Activated T-helper 2 cell treated with anti-CD3 and anti-CD28 coated beads, Interferon-gamma antibody, Interleukin-2, Interleukin-4, amounts not matched to agents 10 μg/mL and 5 μg/mL and 100 μg/mL, durations not matched to agents 14 hours and 24 hours and 36 hours (primary cell): ENCODE measurements at places on chromosomes 7 and 10.
A peak's percentile ranks its signal among the peaks of the same experiment; 100 is the strongest.

DNA sequence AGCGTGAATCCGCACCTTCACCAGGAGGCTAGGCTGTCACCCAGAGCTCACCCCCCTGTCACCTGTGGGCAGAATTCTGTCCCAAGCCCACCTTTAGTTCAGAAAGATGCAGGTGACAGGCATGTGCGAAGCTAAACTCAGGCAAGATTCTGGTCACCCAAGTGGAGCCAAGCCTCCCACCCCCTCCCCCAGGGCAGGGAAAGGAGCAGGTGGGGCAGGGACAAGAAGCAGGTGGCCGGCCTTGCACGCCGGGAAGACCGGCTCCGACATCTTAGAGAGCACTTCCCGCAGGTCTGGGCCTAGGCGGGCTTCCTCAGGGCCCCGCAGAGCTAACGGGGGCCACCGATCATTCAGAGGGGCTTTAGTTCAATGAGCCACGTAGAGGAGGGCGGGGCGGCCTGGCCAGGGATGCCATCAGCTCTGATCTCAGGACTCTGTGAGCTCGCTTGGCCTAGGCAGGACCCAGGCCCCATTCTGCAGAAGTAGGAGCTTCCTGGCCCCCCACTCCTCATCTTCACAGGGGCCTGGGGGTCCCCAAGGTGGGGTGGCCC lies 19.9 kb downstream of the UNCX start:
- no peaks in the 10 kb centered on the region for H3K4me1 ChIP-seq
- peaks cover 38% of the 10 kb centered on the region for H3K27me3 ChIP-seq

GRCh38 chr10:7788639-7789286 lies 786 bp downstream of the ATP5F1C start:
- no peaks in the 10 kb centered on the region for H3K27me3 ChIP-seq
- H3K36me3 ChIP-seq, result peaks cover 36% of the 10 kb centered on the region
- DNase-seq, result no peak
- H3K27ac ChIP-seq, result no peak overlapping the region

GRCh38 chr7:89232-90019 lies 102.9 kb upstream of the FAM20C start:
- H3K27ac ChIP-seq, result no peak overlapping the region
- H3K36me3 ChIP-seq, result no peaks in the 10 kb centered on the region
- no peak overlapping the region for H3K4me3 ChIP-seq
- H3K4me1 ChIP-seq, result peaks cover 16% of the 10 kb centered on the region
- no peaks in the 10 kb centered on the region for H3K27me3 ChIP-seq

GRCh38 chr10:35300063-35300699 lies 36.1 kb upstream of the CCNY start:
- no peak overlapping the region for H3K27ac ChIP-seq
- no peak for DNase-seq
- H3K36me3 ChIP-seq, result no peaks in the 10 kb centered on the region
- no peak overlapping the region for H3K4me3 ChIP-seq
- H3K27me3 ChIP-seq, result peaks cover 14% of the 10 kb centered on the region

- no peaks in the 10 kb centered on the region for H3K36me3 ChIP-seq
- DNase-seq, result no peak
- peaks cover 2% of the 10 kb centered on the region for H3K27me3 ChIP-seq
- H3K27ac ChIP-seq, result no peak overlapping the region
- peaks cover 2% of the 10 kb centered on the region for H3K4me1 ChIP-seq
These were observed 208.8 kb downstream of the CTNNA3 start for GRCh38 chr10:67487199-67487598.

DNA sequence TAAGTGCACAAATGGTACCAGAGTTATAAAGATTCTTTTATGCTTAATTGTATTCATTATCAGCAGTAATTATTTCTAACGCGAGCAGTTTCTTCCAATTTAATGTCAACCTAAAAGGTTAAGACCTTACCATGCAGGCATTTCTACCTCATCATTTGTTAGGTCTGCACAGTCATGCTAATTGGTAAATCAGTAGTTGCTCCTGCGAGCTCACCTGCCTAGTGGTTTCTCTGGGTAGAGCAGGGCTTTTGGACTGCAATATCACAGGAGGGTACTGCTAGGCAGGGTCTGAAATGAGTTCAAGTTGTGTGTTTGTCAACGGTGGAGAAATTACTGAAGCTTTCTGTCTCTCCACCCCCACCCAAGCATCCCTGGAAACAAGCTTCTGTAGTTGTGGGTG lies 558.5 kb upstream of the MGMT start:
- H3K27ac ChIP-seq, result no peak overlapping the region
- no peak for DNase-seq
- H3K36me3 ChIP-seq, result no peaks in the 10 kb centered on the region
- no peak overlapping the region for H3K4me3 ChIP-seq
- no peaks in the 10 kb centered on the region for H3K27me3 ChIP-seq

DNA sequence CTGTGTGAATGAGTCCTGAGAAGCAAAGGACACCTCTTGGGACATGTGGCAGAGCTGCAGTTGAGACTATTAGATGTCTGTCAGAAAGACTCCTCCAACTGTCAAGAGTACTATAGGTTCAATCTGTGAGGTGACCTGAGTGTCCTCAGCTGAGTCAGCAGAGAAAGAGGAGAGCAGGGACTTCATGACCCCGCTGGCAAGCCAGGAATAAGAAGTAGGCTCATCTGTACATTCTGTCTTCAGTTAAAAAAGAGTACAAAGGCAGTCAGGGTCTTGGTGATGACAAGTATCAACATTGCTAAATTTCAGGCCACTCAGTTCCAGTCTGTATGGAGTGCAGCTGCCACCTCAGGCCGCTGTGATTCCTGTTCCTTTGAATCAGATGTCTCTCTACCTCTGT lies 25.1 kb downstream of the HECTD2 start:
- no peak for DNase-seq
- H3K36me3 ChIP-seq, result no peaks in the 10 kb centered on the region
- H3K4me3 ChIP-seq, result no peak overlapping the region

GRCh38 chr7:17369691-17370426 lies 71.4 kb downstream of the AHR start:
- H3K4me1 ChIP-seq, result peaks cover 19% of the 10 kb centered on the region
- H3K4me3 ChIP-seq, result no peak overlapping the region
- no peak overlapping the region for H3K27ac ChIP-seq
- no peaks in the 10 kb centered on the region for H3K36me3 ChIP-seq

GRCh38 chr10:110045772-110046171 lies 38.0 kb downstream of the ADD3 start:
- peak overlapping the region; percentile 1 for H3K27ac ChIP-seq
- H3K36me3 ChIP-seq, result peaks cover 41% of the 10 kb centered on the region
- H3K4me3 ChIP-seq, result no peak overlapping the region

GRCh38 chr10:60139798-60140566 lies 233.6 kb upstream of the CCDC6 start:
- no peak overlapping the region for H3K4me3 ChIP-seq
- no peaks in the 10 kb centered on the region for H3K36me3 ChIP-seq
- H3K27me3 ChIP-seq, result no peaks in the 10 kb centered on the region
- no peak for DNase-seq
- no peak overlapping the region for H3K27ac ChIP-seq

- H3K27ac ChIP-seq, result no peak overlapping the region
- no peaks in the 10 kb centered on the region for H3K4me1 ChIP-seq
- no peak overlapping the region for H3K4me3 ChIP-seq
These were observed 26.8 kb upstream of the SMURF1 start for GRCh38 chr7:99170730-99171074.

DNA sequence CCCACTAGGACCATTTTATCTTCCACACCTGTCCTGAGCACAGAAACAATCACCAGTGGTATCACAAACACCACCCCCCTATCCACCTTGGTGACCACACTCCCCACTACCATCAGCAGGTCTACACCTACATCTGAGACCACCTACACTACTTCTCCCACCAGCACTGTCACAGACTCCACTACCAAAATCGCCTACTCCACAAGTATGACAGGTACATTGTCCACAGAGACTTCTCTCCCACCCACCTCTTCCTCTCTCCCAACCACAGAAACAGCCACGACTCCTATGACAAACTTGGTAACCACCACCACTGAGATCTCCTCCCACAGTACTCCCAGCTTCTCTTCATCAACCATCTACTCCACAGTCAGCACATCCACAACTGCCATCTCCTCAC lies 3.3 kb downstream of the MUC3A start:
- H3K36me3 ChIP-seq, result no peaks in the 10 kb centered on the region
- H3K27ac ChIP-seq, result no peak overlapping the region
- H3K4me3 ChIP-seq, result no peak overlapping the region
- no peak for DNase-seq
- H3K4me1 ChIP-seq, result no peaks in the 10 kb centered on the region

GRCh38 chr10:120103738-120104560 lies 211.4 kb downstream of the SEC23IP start:
- no peak for DNase-seq
- H3K27ac ChIP-seq, result no peak overlapping the region
- H3K27me3 ChIP-seq, result peaks cover 4% of the 10 kb centered on the region
- H3K4me3 ChIP-seq, result no peak overlapping the region

- DNase-seq, result no peak
- H3K27ac ChIP-seq, result no peak overlapping the region
- no peaks in the 10 kb centered on the region for H3K36me3 ChIP-seq
- H3K4me3 ChIP-seq, result no peak overlapping the region
- H3K4me1 ChIP-seq, result peaks cover 4% of the 10 kb centered on the region
- peaks cover 32% of the 10 kb centered on the region for H3K27me3 ChIP-seq
These were observed 89.1 kb upstream of the AGR3 start for GRCh38 chr7:16970732-16971482.

- no peaks in the 10 kb centered on the region for H3K36me3 ChIP-seq
- H3K27me3 ChIP-seq, result no peaks in the 10 kb centered on the region
- no peak overlapping the region for H3K4me3 ChIP-seq
- H3K27ac ChIP-seq, result no peak overlapping the region
These were observed 7.7 kb downstream of the DGKB start for GRCh38 chr7:14894826-14895225.

DNA sequence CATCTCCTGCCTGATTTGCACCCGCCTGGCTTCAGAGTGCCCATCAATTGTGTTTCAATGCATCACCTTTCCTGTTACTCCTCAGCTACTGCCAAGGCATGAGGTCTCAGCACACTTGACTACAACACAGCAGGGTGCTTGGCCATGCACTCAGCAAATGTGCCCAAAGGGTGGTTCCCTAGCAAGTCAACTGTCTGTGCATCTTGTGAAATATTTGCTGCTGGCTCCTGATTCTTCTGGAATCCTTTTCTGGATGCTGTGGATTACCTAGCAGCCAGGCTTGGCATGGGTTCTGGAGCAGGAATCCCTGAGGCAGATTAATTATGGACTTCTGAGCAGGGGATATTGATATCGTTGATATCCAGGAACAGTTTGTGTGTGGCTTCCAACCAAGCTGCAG lies 662.6 kb upstream of the MGMT start:
- H3K27me3 ChIP-seq, result no peaks in the 10 kb centered on the region
- no peak overlapping the region for H3K27ac ChIP-seq
- no peak overlapping the region for H3K4me3 ChIP-seq
- DNase-seq, result no peak
- H3K4me1 ChIP-seq, result no peaks in the 10 kb centered on the region

DNA sequence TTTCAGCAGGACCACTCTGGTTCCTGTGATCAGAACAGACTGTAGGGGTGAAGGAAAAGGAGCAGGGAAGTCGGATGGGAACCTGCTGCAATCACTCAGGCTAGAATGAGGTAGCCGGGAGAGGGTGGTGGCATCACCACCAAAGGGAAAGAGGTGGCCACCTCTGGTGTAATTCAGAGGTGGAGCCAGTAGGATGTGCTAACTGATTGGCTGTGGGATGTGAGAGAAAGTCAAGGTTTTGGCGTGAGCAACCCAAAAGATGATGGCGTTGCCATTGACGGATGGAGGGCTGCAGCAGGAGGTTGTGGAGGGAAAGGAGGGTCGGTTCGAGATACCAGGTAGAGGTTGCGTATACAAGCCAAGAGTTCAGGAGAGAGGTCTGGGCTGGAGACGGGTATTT lies 7.4 kb upstream of the VSIR start:
- H3K4me1 ChIP-seq, result peaks cover 14% of the 10 kb centered on the region
- no peaks in the 10 kb centered on the region for H3K27me3 ChIP-seq
- no peak overlapping the region for H3K27ac ChIP-seq
- H3K36me3 ChIP-seq, result no peaks in the 10 kb centered on the region

- no peak overlapping the region for H3K27ac ChIP-seq
- DNase-seq, result no peak
- peaks cover 92% of the 10 kb centered on the region for H3K36me3 ChIP-seq
- H3K4me3 ChIP-seq, result no peak overlapping the region
These were observed 173.9 kb downstream of the ARID5B start for GRCh38 chr10:62075414-62075813.

DNA sequence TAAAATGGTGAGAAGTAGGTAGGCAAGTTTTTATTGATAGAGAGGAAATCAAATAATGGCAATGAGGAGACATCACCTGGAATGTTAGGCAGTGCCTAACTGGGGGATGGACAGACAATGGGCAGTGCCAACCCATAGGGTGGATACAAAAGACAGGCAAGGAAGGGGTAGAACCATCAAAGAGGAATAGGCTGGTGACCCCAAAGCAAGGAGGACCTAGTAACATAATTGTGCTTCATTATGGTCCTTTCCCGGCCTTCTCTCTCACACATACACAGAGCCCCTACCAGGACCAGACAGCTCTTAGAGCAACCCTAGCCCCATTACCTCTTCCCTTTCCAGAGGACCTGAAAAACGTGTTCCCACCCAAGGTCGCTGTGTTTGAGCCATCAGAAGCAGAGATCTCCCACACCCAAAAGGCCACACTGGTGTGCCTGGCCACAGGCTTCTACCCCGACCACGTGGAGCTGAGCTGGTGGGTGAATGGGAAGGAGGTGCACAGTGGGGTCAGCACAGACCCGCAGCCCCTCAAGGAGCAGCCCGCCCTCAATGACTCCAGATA lies 30.0 kb downstream of the PRSS2 start:
- peak overlapping the region; percentile 95 for H3K4me3 ChIP-seq
- no peak for DNase-seq
- H3K27me3 ChIP-seq, result no peaks in the 10 kb centered on the region
- peak overlapping the region; percentile 99 for H3K27ac ChIP-seq
- peaks cover 91% of the 10 kb centered on the region for H3K36me3 ChIP-seq

DNA sequence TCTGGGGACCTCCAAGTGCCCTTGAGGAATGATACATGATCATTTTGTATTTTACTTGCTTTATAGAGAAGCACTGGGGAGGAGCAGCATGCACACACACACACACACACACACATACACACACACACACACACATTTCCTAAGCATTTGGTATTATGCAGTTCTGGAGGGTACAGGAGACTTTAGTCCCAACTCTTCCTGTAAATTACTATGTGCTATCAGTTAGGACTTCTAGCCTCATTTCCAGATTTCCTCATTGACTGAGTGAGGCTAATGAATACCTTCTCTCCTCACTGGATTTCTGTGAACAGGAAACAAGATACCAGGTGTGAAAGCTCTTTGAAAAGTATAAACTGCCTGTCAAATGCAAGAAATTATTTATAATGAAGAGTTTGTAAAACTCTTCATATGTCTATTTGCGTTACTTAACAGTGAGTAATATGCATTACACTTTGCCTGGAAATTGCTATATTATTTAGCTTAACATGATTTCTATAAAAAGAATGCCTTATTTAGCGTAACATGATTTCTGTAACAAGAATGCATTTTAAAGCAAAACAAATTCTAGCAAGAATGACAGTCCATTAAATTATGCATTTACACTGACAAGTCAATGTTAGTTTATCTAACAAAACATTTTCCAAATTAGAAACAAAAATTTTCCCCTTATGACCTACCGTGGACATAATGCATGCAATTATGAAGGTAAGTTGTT lies 34.2 kb downstream of the ACTA2 start:
- H3K27ac ChIP-seq, result no peak overlapping the region
- DNase-seq, result no peak
- H3K36me3 ChIP-seq, result peaks cover 78% of the 10 kb centered on the region
